Muscle of arm (tissue), 14 donors: ENCODE measurements at places on chromosomes 2 and 18. TPM values are rescaled to one million over a fixed set of nuclear protein-coding genes. Genes with fewer than 3 reads are reported as not detected.

- no peak for DNase-seq
These were observed 786.8 kb downstream of the KCNJ3 start for GRCh38 chr2:155485141-155485842.

DNA sequence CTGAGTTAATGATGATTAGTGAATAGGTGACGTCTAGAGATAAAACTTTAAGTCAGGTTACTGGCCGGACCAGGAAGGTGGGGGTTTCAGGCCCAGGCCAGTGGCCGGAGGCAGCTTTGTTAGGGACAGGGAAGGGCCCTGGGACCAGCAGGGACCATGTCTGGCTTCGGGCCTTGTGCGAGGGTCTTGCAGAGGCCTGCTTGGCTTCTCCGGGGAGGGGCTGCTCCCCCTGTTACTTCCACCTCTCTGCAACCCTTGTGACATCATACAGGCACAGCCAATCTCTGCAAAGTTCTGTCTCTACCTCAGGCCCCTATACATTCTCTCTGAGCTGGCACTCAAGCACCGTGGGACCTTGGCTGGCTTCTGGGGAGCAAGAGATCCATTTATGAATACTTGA, at the start of gene ALLC:
Gene ALLC, plus strand, starts transcription at position 320 of the 400 bp plus-strand sequence. CDS start 12,958 bp downstream, outside the sequence.
- no peak for DNase-seq

DNA sequence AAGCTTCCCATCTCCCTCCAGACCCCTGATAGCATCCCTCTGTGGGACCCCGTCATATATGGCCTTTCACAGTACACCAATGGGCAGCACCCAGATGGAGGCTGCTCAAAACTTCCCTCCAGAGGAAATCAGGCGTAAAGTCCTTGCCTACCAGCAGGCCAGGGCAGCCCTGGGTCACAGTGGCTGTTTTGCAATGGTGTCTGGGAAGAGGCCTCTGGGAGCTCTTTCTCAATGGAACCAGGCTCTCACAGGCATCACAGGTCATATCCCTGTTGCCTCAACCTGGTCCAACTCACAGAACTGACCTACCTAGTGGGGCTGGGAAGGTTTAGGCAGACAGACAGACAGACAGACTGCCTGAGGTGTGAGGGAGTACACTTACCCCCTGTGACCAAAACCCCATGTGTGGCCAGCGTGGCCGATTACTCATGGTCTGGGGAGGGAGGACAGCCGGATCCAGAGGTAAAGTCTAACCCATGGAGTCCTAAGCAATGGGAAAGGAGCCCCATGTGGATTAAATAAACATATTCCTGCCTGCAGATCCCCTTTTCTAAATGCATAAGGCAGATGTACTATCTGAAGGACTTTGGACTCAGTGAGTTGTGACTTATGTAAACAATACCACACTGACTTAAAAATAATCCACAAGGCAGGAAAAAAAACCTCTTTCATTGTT, 58.2 kb downstream of the BCL2L11 start:
- DNase-seq = no peak

Gene GDF7
- 0.53 TPM for polyA plus RNA-seq

Gene ZNF407
- 5.5 TPM for polyA plus RNA-seq

DNA sequence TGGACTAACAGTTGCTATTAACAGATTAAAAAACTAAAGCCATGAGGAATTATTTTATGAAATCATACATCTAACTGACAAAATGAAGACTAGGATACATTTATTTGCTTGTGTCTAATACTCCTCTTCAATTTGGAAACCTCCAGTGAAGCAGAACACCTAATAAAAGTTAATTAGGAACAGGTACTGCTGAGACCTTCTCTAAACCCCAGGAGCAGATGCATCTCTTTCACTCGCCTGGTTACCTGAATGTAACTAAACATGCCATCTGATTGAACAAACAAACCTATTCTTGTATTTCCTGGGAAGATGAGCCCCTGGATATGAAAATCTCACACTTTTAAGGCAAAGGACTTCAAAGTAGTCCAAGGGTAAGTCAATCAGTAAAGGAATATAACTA, 898.2 kb downstream of the NRXN1 start:
- DNase-seq = no peak

Gene UGT1A10
- polyA plus RNA-seq = not detected
